Stimulated activated CD8-positive, alpha-beta memory T cell treated with anti-CD3 and anti-CD28 coated beads, Interleukin-7, amount 100 ng/mL, for 1 hour (primary cell): ENCODE measurements at places on chromosomes 16 and 17.

DNA sequence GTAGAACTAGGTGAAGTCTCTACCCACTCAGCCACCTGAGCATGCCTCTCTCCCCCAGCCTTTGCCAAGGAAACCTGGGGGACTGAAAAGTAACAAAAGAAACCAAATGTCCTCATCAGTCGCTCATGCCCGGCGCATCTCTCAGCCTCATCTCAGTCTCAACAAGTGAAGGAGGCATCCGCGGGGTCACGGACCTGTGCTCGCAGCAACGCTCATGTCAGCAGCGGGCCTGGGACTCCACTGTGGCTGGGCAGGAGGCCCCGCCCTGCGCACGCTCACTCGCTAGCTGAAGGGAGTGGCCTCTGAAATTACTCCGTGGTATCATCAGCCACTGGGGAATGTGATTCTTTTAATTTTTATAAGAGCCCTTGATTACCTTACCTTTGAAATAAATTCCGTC lies 31.3 kb downstream of the MAP1LC3B start:
- no peak for DNase-seq

DNA sequence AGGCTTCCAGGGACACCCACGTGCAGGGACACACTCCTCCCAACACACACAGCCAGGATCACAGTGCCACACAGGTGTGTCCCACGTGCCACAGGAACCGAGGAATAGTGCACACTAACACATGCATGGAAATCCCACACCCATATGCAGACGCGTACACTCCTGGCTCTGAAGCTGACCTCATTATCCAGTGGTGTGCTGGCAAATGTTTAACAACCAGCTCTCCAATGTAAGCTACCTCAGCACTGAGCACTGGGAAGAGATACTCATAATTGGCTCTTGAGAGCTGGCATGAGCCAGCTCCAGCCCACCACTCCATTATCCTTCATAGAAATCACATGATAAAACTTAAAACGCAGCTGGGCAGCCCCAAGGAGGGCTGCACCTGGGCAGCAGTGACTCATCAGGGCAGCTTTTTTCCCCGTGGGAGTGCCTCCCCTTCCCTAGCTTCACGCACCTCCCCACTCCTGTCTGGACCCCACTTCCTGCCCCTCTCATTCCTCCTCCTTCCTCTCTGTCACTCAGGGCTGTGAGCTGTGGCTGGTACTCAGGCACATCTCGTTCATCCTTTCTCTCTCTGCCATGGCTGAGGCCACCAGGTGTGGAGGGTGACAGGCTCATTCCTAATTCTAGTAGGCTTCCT lies 14.9 kb upstream of the TBX21 start:
- no peak for DNase-seq

GRCh38 chr16:8585041-8585440 lies 5.3 kb downstream of the TMEM114 start:
- DNase-seq, result no peak

GRCh38 chr17:17682293-17682736 lies 1.1 kb downstream of the RAI1 start:
- DNase-seq, result no peak

- DNase-seq, result no peak
Measured at GRCh38 chr16:66441586-66442375, 14.7 kb downstream of the BEAN1 start.

DNA sequence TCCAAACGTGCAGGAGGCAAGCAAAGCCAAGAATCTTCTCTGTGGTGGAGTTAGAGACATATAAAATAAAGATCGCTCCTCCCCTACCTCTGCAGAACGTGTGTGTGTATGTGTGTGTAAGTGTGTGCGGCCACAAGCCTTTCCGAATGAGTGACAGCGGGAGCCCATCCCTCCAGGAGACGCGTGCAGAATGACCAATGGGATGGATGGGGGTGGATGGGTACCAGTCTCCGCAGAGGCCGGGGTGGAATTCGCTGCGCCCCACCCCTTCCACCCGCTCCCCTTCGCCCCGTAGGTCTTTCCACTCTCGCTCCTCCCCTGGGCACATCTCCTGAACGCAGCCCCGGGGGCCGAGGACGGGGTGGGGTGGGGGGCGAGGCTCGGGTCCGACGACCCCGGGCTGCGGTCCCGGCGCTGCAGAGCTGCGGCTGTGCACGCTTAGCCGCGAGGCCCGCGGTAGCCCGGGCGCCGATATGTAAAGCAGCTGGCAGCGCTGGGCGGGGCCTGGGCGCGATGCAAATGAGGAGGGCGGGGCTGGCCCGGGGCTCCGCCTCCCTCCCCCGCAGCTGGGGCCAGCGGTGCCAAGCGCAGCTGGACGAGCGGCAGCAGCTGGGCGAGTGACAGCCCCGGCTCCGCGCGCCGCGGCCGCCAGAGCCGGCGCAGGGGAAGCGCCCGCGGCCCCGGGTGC lies at the start of gene PRKCB:
TSS of gene PRKCB (plus strand) at position 594 of the 688 bp plus-strand sequence.
- peak; percentile 85 for DNase-seq

GRCh38 chr17:52128721-52129120 lies 29.8 kb downstream of the CA10 start:
- DNase-seq, result no peak

DNA sequence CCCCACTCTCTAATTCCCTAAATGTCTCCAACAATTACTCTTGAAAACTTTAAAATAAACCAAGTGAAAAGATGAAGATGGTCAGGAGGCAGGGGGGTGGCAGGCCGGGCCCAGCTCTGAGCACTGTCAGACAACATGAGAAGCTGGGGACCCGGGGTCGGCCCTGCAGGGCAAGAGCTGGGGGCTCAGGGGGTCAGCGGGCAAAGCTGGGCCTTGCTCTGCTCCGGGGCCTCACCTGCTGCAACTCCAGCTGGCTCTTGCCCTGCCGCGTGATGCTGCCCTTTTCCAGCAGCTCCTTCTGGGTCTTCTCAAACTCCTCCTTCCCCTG lies 14.8 kb downstream of the CTRB1 start:
- DNase-seq, result no peak

DNA sequence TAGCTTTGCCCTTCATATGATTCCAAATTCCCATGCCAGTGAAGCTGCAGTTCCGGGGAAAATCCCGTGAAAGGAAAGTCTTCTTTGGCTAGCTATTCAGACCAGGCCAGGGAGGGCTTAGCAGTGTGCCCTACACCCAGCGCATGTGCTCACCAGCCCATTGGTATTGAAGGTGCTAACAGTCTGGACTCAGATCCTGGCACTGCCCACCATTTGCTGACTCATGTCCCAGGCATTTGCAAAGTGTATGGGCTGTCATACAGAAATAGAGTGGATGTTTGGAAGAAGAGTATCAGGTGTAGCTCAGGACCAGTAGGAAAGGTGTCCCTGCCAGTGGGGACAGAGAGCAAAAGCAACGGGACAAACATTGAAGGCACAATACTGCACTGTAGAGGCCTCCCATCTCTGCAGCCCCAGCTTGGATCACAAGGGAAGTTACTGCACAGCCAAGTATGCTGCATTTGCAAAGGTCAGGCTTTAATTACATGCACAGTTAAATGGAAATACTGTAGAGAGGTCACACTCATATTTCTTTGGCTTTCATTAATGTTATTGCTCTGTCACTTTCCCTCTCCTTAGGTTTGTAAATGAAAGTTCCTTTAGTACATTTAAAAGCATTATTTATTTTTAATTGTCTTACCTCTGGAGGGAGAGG lies 220.0 kb downstream of the IRX3 start:
- DNase-seq, result no peak

- no peak for DNase-seq
Measured at GRCh38 chr17:83056583-83057396, 22.6 kb upstream of the METRNL start.

DNA sequence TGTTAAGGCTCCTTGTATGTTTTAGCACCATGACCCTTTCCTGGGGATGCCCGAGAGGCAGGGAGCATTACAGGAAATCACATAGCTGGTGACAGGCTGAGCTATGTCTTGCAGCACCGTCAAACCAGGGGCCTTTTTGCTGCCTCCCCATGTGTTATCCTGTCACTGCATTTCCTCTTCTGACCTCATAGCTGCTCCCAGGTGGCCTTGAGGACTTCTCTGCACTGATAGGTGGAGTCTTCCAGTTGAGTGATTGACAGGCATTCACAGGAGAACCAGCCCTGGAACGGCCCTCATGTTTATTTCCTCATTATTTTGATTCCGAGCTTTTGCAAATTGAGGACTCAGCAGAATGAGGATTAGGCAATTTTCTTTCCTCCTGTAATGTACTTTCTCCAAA lies 349.6 kb downstream of the HAPSTR1 start:
- no peak for DNase-seq

DNA sequence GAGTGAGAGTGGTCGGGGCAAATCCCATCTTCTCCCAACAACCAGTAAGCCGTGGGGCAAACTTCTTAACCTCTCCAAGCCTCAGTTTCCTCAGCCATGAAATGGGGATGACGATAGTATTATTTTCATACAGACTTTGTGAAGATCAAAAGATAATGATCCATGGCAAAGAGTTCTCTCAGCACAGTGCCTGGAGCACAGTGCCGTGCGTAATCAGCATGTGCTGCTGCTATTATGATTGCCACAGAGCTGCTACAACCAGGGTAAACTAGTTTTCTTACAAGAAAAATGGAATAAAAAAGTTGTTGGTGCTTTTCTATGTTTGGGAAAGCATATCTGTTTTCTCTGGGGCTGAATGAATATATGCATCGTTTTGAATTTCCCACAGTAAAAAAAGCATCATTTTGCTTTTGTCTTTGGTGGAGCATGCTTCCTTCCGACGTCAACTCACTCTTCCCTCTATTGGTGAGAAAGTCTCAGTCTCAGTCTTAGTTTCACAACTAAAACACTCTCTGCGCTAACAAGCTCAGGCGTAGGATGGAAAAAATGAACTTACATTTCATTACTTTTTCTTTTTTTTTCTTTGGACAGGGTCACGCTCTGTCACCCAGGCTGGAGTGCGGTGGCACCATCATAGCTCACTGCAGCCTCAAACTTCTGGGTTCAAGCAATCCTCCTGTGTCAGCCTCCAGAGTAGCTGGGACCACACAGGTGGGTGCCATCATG lies 37.2 kb downstream of the CDK5R1 start:
- no peak for DNase-seq

- DNase-seq, result peak; percentile 9
Measured at GRCh38 chr17:73956595-73957465, 246.6 kb upstream of the RPL38 start.

- DNase-seq, result no peak
Measured at GRCh38 chr17:75109046-75109406, 743 bp upstream of the ARMC7 start.

DNA sequence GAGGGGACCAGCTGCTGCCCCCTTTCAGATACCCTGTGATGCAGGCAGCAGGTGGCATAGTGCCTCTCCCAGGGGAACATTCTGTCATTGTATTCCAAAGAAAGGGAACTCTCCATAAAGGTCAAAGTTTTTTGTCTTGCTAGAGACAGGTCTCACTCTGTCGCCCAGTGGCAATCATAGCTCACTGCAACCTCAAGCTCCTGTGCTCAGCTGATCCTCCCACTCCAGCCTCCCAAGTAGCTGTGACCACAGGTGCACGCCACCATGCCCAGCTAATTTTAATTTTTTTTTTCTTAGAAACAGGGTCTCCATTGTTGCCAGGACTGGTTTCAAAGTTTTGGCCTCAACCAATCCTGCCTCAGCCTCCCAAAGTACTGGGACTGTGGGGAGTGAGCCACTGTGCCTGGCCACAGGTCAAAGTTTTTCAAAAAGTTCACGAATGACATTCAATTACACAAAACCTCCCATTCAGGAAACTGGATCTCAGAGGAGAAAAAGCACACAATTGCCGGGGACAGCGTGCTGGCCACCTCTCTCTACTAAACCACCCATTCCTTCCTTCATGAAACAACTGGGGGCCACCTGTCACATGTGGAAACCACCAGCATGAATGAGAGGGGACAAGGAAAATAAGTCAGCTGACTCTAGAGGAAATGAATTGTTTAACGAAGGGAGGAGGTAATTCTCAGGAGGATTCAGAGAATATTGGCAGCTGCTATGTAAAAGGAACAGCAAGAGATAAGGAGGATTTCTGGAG lies 80.0 kb downstream of the MARCHF10 start:
- DNase-seq, result no peak

- DNase-seq, result no peak
Measured at GRCh38 chr16:30355954-30356308, 823 bp upstream of the CD2BP2 start.

GRCh38 chr16:73036074-73036826 lies 11.7 kb downstream of the ZFHX3 start:
- DNase-seq, result no peak

GRCh38 chr17:50871898-50872297 lies 5.7 kb upstream of the TOB1 start:
- no peak for DNase-seq

DNA sequence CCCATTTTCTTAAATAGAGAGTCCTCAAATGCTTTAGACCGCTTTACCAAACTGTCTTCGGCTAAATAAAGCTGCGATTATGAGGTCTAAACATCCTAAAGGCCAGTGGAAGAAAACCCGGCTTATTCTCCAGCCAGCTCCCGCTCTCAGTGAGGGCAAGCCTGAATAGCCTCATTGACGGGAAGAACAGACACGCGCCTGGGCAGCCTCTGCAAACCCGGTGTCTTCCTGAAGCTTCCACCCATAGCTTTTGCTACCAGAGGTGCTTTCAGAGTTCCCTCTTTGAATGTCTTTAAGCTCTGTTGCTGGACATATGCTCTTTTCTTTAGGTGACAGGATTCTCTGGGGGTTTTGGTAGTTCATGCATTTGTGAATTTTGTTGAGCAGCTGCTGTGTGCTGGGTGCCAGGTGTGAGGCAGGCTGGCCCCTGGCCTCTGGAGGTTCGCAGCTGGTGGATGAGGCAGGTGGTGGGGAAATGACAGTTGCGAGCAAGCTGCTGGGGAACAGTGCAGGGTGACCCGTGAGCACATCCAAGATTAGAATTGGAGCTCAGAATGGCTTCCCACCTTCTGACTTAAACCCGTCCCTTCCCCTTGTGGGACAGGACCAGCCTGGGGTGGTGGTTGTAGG lies 44.7 kb downstream of the CRISPLD2 start:
- DNase-seq, result no peak
